ENCODE measurements at places on chromosomes 5 and 9.
A peak's percentile ranks its signal among the peaks of the same experiment; 100 is the strongest.

DNA sequence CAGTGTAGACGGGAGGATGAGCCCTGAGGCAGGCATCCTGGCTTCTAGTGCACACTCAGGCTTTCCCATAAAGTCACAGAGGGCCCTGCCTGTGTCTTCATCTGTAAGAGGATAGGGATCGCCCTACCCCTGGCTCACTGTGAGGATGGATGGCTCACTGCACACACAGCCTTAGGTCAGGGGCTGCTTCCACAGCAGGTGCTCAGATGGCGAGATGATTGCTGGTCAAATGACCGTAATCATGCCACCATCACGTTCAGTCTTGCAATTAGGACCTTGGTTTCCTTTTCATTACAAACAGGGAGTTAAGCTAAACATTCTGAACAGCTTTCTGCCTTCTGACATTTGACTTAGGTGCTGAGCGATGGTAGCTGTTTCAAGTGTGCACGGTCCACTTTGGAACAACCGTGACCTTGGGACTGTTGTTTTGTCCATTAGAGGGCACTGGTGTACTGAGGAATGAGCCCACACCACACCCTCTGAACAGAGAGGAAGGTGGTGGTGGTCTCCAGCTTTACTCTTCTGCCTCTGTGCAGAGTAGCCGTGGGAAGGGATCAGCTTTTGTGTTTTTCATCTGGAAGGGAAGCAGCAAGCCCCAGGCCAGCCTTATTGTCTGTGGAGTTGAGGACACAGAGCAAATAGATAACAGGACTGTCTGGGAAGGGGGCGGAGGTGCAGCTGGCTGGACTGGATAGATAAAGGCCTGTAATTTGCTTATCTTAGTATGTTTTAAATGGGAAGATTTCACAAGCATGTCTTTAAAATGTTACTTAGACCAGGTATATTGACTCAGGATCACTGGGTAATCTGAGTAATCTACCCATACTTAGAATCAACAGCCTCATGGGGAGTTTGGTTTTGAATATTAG lies 183.1 kb downstream of the TRIO start:
- no peak overlapping the region for H3K4me3 ChIP-seq
- no peak overlapping the region for H3K27ac ChIP-seq
- H3K4me1 ChIP-seq: peaks cover 2% of the 10 kb centered on the region
- H3K36me3 ChIP-seq: no peaks in the 10 kb centered on the region
- no peak for DNase-seq
- peaks cover 4% of the 10 kb centered on the region for H3K27me3 ChIP-seq

GRCh38 chr5:140988100-140988499 lies 21.8 kb downstream of the PCDHAC2 start:
- no peaks in the 10 kb centered on the region for H3K36me3 ChIP-seq
- no peaks in the 10 kb centered on the region for H3K27me3 ChIP-seq
- H3K27ac ChIP-seq: no peak overlapping the region
- H3K4me3 ChIP-seq: no peak overlapping the region
- no peak for DNase-seq

DNA sequence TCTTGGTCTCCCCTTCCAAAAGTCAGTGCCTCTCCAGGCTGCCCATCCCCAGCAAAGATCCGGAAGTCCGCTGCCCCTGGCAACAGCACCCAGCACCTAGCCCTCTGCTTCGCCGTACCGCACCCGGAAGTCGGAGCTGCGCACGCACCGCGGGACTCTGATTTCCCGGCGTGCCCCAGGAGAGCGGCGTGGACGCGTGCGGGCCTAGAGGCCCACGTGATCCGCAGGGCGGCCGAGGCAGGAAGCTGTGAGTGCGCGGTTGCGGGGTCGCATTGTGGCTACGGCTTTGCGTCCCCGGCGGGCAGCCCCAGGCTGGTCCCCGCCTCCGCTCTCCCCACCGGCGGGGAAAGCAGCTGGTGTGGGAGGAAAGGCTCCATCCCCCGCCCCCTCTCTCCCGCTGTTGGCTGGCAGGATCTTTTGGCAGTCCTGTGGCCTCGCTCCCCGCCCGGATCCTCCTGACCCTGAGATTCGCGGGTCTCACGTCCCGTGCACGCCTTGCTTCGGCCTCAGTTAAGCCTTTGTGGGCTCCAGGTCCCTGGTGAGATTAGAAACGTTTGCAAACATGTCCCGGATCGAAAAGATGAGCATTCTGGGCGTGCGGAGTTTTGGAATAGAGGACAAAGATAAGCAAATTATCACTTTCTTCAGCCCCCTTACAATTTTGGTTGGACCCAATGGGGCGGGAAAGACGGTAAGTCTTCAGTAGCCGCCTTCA lies at the start of gene RAD50:
TSS of gene RAD50 (plus strand) at position 215 of the 715 bp plus-strand sequence. CDS start at position 563, 348 bp downstream.
- DNase-seq: peak; percentile 98
- peak within 1 kb of the TSS; percentile 89 for H3K4me3 ChIP-seq
- H3K4me1 ChIP-seq: peaks cover 25% of the 10 kb centered on the region
- peak within 1 kb of the TSS; percentile 94 for H3K27ac ChIP-seq
- peaks cover 7% of the 10 kb centered on the region for H3K36me3 ChIP-seq

GRCh38 chr5:159735749-159736660 lies 180.3 kb upstream of the ADRA1B start:
- peaks cover 5% of the 10 kb centered on the region for H3K27me3 ChIP-seq
- no peak overlapping the region for H3K27ac ChIP-seq
- DNase-seq: no peak
- no peaks in the 10 kb centered on the region for H3K36me3 ChIP-seq

- no peaks in the 10 kb centered on the region for H3K27me3 ChIP-seq
- no peaks in the 10 kb centered on the region for H3K4me1 ChIP-seq
- no peak overlapping the region for H3K27ac ChIP-seq
- no peak for DNase-seq
- H3K36me3 ChIP-seq: no peaks in the 10 kb centered on the region
- H3K4me3 ChIP-seq: no peak overlapping the region
These were observed 858.6 kb downstream of the PTPRD start for GRCh38 chr9:9754186-9754585.

DNA sequence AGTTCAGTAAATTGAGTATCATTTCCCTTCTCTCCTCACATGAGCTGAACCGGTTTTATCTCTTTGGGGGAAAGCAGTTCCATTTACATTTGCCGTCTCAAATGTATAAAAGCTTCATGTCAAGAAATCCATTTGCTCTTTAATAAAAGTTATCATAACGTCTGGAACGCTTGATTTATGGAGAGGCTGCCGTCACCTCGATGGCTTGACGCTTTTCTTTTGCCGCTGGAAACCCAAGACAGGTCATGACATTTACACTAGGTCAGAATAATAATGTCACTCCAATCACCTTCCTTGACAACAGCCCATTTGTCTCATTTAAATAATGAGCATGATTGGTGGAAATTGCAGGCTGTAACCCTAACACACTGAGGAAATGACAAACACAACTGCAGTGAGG lies 443.4 kb downstream of the IRX1 start:
- DNase-seq: no peak
- no peak overlapping the region for H3K4me3 ChIP-seq
- H3K27ac ChIP-seq: no peak overlapping the region
- H3K27me3 ChIP-seq: no peaks in the 10 kb centered on the region
- peaks cover 6% of the 10 kb centered on the region for H3K36me3 ChIP-seq

DNA sequence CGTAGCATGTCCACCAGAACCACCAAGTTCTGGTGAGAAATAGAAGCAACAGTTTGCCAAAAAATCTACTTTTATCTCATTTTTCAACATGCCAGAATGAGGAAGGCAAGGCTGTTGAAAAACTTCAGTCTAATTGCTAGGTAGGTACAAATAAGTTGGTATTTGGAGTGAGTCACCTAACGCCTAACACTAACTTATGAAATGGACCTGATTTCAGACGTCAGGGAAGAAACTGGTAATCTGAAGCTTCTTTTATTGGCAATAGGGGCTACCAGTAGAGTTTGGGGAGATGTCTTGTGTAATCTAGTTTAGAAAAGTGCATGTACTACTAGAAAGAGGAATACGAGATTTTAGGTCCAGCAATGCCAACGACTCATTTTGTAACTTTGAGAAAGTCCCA lies 4.4 kb upstream of the PDE6A start:
- H3K36me3 ChIP-seq: no peaks in the 10 kb centered on the region
- DNase-seq: no peak
- no peak overlapping the region for H3K4me3 ChIP-seq
- H3K4me1 ChIP-seq: no peaks in the 10 kb centered on the region
- H3K27me3 ChIP-seq: peaks cover 23% of the 10 kb centered on the region
- no peak overlapping the region for H3K27ac ChIP-seq

GRCh38 chr5:148825716-148826052 lies 727 bp upstream of the ADRB2 start:
- peak overlapping the region; percentile 65 for H3K27ac ChIP-seq
- H3K4me1 ChIP-seq: peaks cover 11% of the 10 kb centered on the region
- H3K36me3 ChIP-seq: no peaks in the 10 kb centered on the region
- peaks cover 72% of the 10 kb centered on the region for H3K27me3 ChIP-seq
- no peak for DNase-seq
- peak overlapping the region; percentile 90 for H3K4me3 ChIP-seq

GRCh38 chr5:122093415-122094180 lies 15.5 kb upstream of the LOX start:
- no peaks in the 10 kb centered on the region for H3K36me3 ChIP-seq
- H3K4me1 ChIP-seq: no peaks in the 10 kb centered on the region
- H3K4me3 ChIP-seq: no peak overlapping the region
- no peak overlapping the region for H3K27ac ChIP-seq
- no peak for DNase-seq

DNA sequence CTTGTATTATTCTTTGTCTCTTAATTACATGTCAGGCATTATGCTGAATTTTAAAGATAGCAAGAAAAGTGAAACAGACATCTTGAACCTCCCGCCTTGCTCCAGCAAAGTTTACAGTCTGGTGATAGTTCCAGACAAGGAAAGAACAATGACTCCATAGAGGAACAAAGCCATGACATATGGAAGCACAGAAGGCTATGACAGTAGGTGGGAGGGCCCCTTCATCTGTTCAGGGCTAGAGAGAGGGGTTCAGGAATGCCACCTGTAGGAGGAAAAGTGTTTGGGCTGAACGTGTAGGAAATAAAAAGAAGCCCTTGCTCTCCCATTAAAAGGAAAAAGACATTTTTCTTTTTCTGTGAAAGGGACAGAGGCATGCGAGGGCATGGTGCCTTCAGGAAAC lies 315.6 kb downstream of the TRIM32 start:
- H3K4me3 ChIP-seq: no peak overlapping the region
- H3K4me1 ChIP-seq: no peaks in the 10 kb centered on the region
- H3K36me3 ChIP-seq: no peaks in the 10 kb centered on the region

GRCh38 chr5:178820001-178820400 lies 39.8 kb upstream of the ZNF354B start:
- no peak for DNase-seq
- H3K36me3 ChIP-seq: no peaks in the 10 kb centered on the region
- H3K27ac ChIP-seq: no peak overlapping the region
- H3K4me1 ChIP-seq: no peaks in the 10 kb centered on the region

DNA sequence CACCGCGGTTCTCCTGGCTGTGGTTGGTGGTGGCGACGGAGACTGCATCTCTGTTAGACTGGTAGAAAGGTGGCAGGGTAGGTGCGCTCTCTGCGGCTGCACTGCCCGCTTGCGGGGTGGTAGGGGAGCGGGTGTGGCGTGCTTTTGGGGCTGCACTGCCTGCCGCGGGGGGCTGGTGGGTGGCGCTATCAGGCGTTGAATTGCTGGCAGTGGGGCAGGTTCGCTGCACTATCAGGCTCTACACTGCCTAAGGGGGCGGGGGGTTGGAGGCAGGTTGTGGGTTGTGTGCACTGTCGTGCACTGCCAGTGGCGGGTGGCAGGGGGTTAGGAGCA lies 21.0 kb upstream of the TRIM52 start:
- DNase-seq: peak; percentile 42
- no peak overlapping the region for H3K27ac ChIP-seq
- H3K36me3 ChIP-seq: no peaks in the 10 kb centered on the region
- H3K27me3 ChIP-seq: peaks cover 5% of the 10 kb centered on the region
- no peak overlapping the region for H3K4me3 ChIP-seq

DNA sequence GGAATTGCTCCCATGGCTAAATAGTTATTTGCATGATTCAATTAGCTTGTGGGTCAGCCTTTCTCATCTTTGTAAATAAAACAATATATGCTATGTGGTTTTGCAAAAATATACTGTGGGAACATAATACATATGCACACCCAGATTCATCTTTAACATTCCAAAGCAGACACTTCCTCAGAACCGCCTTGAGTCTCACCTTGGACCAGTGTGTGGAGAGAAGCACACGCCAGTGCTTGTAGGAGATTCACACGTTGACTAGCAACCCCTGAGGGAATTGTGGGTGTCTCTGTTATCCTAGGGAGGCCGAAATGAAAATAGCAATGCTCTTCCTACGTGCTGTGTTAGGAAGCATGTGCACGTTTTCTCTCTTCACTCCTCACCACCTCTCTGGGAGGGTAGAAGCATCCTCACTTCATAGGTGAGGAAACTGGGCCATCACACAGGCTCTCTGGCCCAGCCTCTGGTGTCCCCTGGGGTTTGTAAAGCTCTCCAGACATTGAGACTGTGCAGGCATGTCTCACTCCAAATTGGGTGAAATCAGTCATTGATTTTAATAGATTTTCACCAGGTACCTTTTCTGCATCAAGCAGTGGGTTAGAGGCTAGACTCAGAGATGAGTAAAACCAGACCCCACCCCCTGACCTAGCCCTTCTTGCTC lies 221.7 kb downstream of the PBX3 start:
- H3K4me3 ChIP-seq: no peak overlapping the region
- H3K36me3 ChIP-seq: no peaks in the 10 kb centered on the region
- H3K27ac ChIP-seq: no peak overlapping the region
- no peaks in the 10 kb centered on the region for H3K27me3 ChIP-seq
- no peak for DNase-seq

DNA sequence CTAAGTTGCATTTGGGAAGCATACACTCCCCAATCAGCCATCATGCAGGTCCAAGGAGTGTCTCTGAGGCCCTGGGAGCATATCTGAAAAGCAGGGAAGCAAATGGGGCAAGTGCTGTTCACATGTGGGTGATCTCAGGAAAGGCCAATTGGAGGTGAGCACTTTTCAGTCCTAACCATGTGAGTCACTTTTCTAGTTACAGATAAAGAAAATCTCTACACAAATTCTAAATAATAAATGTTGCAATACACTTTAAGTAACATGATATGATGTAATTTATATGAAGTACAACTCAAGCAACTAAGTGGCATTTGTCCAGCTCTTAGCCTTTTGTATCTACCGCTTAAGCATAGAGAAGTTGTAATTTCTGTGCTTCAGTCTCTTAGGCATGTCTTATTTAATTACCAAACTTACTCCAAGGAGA lies 18.4 kb downstream of the ADAMTS16 start:
- no peak for DNase-seq
- H3K27ac ChIP-seq: no peak overlapping the region
- H3K4me1 ChIP-seq: peaks cover 3% of the 10 kb centered on the region
- H3K4me3 ChIP-seq: no peak overlapping the region
- no peaks in the 10 kb centered on the region for H3K36me3 ChIP-seq

- H3K4me1 ChIP-seq: no peaks in the 10 kb centered on the region
- no peaks in the 10 kb centered on the region for H3K27me3 ChIP-seq
- DNase-seq: no peak
- no peak overlapping the region for H3K27ac ChIP-seq
- H3K4me3 ChIP-seq: no peak overlapping the region
These were observed 75.0 kb downstream of the G3BP1 start for GRCh38 chr5:151846765-151847164.

DNA sequence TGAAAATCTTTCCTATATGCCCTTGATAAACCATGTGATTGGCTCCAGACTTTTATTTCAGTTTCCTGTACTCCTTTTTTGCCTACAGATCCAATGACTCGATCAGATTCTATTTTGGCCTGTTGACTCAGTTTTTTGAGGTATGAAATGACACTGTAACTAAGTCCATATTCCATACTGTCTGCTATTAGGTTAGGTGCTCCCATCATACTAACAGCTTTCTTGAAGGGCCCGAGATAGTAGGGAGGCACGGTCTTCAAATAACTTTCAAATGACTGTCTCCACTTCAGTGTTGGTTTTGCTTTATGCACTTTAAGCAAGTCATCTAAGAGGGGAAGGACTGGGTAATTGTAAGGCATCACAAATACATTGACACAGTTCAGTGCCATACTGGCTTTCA lies 295.4 kb upstream of the DAB2 start:
- no peaks in the 10 kb centered on the region for H3K4me1 ChIP-seq
- DNase-seq: no peak
- no peak overlapping the region for H3K27ac ChIP-seq
- no peaks in the 10 kb centered on the region for H3K36me3 ChIP-seq
- no peaks in the 10 kb centered on the region for H3K27me3 ChIP-seq
- H3K4me3 ChIP-seq: no peak overlapping the region

All from activated CD4-positive, alpha-beta T cell treated with anti-CD3 and anti-CD28 coated beads, Interleukin-2, amount 10 ng/mL, durations not matched to agents 24 days and 14 days (primary cell).